Activated T-helper 1 cell treated with anti-CD3 and anti-CD28 coated beads, Interleukin-2, amount 50 U/mL, for 16 hours (primary cell): ENCODE measurements at places on chromosomes 4 and X.

- DNase-seq, result no peak
Measured at GRCh38 chr4:168550064-168550766, 53.4 kb downstream of the PALLD start.

DNA sequence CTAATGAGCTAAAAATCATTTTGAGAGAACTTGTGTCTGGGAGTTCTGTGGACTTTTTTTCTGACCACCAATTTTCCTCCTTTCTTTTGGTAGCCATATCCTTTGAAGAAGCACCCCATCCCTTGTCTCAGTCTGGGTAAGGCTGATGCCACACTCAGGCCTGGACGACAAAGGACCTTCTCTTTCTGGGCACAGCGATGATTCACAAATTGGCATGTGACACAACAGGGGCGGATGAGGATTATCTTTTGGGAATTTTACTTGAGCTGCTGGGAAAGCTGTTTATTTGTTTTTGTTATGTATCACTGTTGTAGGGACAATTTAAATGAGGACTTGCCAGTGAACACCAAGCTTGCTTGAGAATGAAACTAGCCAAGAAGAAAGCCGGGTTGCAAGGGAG lies 233.4 kb upstream of the HAND2 start:
- no peak for DNase-seq

GRCh38 chr4:92279296-92279695 lies 24.5 kb upstream of the GRID2 start:
- DNase-seq, result no peak

- DNase-seq, result no peak
Measured at GRCh38 chr4:185793716-185794115, 18.3 kb downstream of the SORBS2 start.

DNA sequence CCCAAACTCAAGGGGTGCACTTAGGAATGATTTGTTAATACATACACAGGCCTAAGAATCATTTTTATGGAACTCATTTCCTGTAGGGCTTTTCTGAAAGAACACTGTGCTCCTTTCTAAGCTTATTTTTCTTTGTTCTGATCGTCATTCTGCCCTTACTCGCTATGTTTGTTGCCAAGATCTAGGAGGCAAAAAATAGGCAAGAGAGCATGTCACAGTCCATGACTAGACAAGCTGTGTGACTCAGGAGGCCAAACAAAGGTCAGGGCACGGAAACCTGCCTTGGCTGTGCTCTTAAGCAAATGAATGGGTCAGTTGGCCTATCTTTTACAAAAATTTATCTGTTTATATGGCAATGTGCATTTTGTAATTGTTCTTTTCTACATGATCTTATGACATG lies 42.5 kb upstream of the C1GALT1C1 start:
- no peak for DNase-seq

DNA sequence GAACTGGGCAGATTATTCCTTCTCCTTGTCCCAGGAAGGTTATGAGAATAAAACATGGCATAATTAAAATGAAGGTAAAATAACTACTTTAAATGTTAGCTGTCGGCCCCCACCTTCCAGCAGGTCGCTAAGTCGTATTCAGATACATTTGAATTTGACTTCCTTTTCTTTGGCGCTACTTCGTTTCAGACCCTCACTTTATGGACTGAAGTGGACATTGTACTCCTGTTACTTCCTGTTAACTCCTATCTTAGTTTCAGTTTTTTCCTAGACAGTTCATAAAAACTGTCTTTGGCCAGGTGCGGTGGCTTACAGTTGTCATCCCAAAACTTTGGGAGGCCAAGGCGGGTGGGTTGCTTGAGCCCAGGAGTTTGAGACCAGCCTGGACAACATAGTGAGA lies 5.7 kb downstream of the SYAP1 start:
- DNase-seq, result no peak

DNA sequence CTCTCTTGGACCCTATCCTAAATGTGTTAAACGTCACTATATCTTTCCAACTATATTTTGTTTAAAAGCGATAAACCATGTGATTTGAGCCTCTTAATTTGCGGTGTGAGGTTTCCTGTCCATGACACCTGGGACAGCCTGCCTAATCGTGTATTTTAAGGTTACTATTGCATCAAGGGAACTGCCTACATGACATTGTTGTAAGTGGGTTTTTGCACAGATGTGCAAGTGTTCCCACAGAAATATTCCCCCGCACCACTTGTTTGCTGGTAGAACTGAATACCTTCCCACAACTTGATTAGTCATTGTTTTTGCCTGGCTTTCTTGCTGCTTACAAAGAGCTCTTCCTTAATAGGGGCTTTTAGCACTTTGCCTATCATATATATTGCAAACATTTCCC lies 5.1 kb upstream of the FAM184B start:
- DNase-seq, result no peak
